ENCODE measurements at places on chromosomes 1 and 21.

GRCh38 chr21:46054031-46054430 is 43.9 kb upstream of the COL6A2 start:
- no peak for DNase-seq

DNA sequence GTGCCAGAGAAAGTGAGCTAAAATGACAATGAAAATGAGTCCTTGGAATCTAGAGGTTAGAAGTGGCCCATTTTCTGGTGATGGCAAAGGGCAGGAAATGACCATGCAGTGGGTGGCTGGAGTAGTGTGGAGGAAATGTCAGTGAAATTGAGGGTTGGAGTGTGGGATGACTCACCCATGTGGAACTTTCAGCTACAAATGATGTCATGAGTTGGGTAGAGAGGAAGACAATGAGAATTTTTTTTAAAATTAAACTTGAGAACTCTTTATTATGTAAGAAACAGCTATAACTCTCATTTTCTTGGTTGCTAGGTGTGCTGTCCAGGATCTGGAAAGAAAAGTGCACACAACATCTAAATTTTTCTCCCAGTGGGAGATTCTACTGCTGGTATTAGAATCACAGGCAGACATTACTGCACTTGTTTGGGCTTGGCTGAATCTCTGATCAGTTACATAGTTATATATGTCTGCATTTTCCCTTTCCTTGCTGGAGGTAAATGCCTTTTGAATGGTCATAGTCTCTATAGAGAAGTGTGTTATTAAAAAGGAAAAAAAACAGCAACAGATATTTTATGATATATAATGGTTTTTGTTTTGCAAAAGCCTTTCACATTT is 56.8 kb upstream of the GNG12 start:
- no peak for DNase-seq

DNA sequence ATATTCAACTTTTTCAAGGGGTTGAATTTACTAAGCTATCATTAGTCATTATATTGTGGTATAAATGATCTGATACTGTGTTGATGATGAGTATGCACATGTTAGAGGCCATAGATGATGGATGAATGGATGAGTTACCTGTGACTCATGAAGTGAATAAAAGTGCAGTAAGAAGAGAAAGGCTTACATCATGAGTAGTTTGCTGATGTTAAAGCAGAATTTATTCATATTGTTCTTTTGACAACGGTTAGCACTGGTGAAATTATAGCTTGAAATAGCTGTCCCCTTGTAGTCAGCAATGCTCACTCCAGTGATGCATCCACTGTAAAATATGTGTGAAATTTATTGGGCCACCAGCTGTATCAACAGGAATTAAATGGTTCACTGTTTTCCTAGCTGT is 541.0 kb upstream of the ZRANB2 start:
- peak; percentile 40 for DNase-seq

DNA sequence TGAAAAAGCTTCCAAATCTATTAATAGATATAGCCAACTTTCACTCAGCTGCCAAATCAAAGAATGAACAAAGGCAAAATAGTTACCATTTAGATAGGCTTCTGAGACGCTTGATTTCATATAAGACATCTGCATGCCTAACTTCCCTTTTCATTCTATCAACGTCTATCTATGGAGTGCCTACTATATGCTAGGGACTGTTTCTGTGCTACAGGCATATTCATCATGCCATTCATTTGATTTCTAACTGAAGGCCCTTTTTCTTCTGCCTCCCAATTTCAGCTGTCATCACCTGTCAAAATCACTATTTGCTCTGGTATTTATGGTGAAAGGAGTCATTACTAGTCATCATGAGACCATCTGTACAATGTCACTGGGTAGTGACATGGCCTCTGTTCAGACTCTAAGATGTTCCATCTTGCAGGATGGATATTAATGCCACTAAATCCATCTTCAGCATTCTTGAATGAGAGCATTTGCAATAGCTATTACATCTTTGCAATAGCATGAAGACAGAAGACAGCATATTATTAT is 4.3 kb upstream of the KRTAP13-1 start:
- peak; percentile 5 for DNase-seq

DNA sequence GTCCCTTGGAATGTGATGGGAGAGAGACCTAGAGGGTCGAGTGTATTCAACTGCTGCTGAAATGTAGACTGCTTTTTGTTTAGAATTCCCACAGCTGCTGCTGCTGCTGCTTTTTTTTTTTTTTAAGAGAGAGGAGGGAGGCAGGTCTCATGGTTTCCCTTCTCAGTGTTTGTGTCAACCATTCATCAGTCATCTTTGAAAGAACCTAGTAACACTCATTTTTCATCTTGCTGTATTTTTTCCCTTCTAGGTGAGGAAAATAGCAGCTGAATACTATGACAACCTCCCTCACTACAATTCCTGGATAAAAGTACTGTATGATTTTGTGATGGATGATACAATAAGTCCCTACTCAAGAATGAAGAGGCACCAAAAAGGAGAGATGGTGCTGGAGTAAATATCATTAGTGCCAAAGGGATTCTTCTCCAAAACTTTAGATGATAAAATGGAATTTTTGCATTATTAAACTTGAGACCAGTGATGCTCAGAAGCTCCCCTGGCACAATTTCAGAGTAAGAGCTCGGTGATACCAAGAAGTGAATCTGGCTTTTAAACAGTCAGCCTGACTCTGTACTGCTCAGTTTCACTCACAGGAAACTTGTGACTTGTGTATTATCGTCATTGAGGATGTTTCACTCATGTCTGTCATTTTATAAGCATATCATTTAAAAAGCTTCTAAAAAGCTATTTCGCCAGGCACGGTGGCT is 9.2 kb downstream of the DEGS1 start:
- DNase-seq = no peak

- no peak for DNase-seq
These were observed 57.5 kb downstream of the MAP3K7CL start for GRCh38 chr21:29187944-29188343.

DNA sequence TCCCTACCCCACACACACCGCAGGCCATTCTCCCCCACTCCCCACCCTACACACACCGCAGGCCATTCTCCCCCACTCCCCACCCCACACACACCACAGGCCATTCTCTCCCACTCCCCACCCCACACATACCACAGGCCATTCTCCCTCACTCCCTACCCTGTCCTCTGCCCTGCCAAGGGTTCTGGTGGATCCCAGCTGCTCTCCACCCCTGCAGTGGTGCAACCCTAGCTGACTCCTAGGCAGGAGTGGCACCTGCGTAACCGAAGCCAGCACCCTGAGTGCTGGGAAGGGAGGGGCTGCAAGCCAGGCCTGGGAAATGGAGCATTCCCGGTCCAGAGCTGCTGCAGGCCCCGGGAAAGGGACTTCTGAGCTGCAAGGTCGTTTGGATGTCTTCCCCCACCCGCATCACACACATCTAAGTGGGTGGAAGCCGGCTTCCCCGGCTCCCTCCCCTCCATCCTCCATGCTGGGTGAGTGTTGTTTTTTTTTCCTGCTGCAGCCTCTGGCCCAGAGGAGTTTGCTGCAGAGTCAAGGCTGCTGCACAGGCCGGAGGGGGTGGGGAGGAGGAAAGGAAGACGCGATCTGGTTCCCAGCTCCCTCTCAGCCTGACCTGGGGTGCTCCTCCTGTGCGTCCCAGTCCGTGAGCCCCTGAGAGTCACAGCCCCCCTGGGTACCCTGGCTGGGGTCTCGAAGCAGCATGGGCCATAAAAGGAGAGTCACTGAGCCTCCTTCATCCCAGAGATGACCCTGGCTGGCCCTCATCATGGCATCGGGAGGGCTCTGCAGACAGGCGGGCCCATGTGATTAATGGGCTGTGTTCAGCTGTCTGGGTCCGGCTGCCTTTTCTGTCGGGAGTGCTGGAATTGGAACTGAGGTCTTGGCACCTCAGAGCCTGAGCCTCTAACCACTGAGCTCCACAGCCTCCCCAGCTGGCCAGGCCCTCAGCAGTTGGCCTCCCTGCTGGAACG is 16.1 kb downstream of the H6PD start:
- DNase-seq = no peak

GRCh38 chr1:236163463-236164153 is 21.3 kb downstream of the GPR137B start:
- DNase-seq = no peak

DNA sequence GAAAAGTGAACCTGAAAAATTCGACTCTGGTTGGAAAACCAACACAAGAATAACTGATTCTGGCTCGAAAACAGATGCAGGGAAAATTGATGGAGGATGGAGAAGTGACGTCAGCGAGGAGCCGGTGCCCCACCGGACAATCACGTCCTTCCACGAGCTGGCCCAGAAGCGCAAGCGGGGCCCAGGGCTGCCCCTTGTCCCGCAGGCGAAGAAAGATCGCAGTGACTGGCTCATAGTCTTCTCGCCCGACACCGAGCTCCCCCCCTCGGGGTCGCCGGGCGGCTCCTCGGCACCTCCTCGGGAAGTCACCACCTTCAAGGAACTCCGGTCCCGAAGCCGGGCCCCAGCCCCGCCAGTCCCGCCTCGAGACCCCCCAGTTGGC is 1.9 kb downstream of the RUSC1 start:
- DNase-seq = peak; percentile 44

DNA sequence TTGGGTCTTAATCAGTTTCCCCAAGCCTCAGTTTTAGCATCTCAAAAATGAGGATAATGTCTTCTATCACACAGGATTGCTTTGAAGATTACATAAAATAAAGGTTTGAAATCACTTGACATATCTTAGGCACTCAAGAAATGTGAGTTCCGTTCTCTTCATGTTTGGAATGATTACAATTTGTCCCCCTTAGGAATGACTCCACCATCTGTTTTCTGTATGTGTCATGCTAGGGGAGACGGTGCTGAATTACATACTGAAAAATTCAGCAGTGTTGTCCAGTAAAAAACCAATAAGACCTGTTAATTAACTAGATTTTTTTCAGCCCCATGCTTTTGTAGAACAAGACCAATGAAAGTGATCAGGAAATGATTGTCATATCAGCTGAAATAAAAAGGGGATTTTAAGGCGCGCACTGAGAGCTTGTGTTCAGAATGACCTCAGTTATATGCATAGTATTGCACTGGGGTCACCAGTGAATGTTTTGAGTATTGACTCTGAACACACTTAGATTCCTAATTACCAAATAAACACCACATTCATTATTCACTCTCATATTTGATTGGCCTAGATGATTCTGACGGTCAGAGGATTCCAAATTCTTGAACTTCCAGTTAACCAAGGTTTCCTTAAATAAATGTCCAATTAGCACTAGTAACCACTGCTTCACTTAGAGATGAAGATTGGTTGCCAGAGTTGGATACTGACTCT is 114.5 kb upstream of the KCNK2 start:
- DNase-seq = no peak

GRCh38 chr1:194975913-194976312 is 1632.3 kb downstream of the KCNT2 start:
- DNase-seq = no peak

GRCh38 chr1:19156676-19157075 is 53.4 kb downstream of the UBR4 start:
- no peak for DNase-seq

GRCh38 chr1:79732950-79733349 is 726.4 kb upstream of the ADGRL4 start:
- no peak for DNase-seq

- no peak for DNase-seq
These were observed 195.4 kb upstream of the IVNS1ABP start for GRCh38 chr1:185512442-185512841.

DNA sequence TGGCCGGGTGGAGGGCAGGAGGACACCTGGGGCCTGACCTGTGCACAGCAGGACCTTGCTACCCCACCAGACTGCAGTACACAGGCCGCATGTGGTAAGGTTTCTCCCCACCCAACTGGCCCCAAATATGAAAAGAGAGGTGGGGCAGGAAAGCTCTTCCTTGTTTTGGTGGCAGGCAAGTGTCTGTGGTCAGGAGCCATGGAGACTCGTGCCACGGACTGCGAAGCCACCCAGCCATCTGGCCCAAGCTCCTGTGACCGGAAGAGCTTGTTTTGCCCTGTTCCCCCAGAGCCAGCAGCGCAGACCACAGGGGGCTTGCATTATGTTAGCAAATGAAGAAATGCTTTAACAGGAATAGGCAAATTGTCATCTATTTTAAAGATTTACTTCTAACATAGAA is 54.9 kb downstream of the OLIG1 start:
- no peak for DNase-seq

DNA sequence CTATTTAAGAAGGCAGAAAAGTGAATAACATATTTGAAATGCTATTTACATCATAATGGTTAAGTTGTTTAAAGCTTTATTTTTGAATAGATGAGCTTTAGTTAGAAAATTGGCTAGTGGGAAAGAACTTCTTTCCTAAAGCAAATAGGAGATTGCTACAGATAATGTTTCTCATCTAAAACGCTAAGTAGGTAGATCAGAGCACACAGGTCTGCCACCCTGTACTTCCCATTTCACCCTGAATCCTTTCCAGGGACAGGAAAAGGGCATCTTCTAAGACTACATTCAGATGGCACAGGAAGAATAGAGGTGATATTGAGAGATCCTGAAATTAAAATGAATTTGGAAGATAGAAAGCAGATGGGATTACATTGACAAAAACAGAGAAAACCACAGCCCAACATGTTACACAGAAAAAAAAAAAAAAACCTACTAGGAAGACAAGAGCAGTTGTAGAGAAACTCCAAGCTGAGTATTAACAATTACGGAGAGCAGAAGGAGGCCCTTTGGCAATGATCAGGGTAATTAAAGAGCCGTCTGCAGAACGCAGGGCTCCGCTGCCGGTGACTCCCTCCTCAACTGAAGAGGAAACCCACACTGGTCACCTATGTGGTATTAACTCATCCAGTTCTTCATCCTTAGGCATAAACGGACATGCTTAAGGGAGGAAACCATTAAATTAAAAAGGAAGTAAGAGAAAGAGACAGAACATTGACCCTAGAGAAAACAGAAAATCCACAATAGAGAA is 53.6 kb upstream of the MAP10 start:
- DNase-seq = no peak

GRCh38 chr1:234997896-234998741 is 130.5 kb downstream of the TOMM20 start:
- DNase-seq = no peak

DNA sequence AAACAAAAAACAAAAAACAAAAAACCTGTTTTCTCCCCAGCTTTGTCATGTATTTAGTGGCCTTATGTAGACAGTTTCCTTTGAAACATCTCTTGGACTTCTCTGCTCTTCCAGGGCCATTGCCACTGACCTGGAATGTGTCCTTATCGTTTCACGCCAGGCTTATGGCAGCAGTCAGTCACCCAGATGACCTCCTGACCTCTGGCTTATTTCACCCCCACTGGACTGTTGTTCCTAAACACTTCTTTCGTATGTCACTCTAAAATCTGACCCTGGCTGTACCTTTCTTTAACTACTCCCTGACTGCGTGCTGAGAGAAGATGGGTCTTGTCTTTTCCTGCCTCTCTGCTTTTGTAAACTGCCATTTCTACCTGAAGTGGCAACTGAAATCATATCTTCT is 9.1 kb downstream of the LGALS8 start:
- DNase-seq = no peak

Measured in NCI-H146 (cell line).